Sciatic nerve (tissue), 2 donors: ENCODE measurements at places on chromosomes 4 and X. TPM values are rescaled to one million over a fixed set of nuclear protein-coding genes. Genes with fewer than 3 reads are reported as not detected.

Gene PTCHD1
- total RNA-seq = 0.04 TPM

DNA sequence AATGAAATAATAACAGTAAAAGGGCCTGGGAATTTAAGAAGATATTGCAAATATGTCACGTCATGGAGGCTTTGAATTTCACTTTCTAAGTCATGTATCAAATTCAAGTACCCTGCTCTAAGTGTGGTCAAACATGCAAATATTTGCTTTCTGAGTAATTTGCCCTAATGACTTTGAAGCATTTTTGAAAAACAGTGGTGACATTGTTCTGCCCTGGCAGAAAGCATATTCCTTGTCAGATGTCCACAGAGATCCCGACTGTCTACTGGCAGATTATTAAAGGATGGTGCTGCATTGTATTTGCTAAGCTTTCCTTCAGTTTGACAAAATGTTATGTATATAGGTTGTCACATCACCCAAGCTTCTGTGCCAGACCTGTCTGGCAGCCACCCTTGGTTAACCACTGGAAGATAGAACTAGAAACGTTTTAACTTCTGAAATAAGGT is 92.5 kb downstream of the ANK2 start:
- no peak for DNase-seq

GRCh38 chr4:24103434-24104157 is 213.7 kb upstream of the PPARGC1A start:
- DNase-seq = no peak

DNA sequence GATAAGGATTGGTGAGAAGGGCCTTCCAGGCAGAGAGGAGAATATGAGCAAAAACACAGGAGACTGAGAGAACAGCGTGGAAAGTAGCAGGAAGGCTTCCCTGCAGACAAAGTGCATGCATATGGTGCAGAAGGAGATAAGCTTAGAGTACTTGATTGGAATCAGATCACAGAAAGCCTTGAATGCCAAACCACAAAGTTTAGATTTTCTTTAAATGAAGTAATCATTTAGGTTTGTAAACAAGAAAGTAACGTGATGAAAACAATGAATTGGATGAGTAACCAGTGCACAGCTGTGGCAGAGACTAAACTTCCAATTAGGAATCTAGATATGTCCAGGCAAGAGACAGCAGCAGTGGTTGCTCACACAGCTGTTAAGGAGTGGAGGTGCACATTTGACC is 83.8 kb upstream of the C1QTNF7 start:
- DNase-seq = no peak

GRCh38 chrX:148573119-148573518 is 72.7 kb downstream of the AFF2 start:
- no peak for DNase-seq
